ENCODE measurements at places on chromosomes 13 and 19.

DNA sequence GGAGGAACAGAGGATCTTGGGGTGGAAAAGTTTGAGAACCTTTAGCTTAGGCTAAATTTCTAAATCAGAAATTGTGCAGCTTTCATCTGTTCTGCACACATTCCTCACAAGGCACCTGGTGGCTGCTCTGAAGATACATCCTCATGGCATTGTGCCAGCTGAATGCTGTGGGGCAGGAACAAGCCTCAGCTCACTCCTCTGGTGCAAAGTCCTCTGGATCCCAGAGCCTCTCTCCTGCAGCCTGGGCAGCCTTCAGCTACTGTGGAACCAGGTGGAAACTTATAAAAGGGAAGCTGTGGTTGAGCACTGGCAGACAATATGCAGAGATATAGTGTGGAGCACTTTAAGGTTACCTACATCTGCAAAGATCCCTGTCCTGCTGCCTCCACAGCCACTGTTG, 72.3 kb downstream of the KCTD12 start:
- DNase-seq: no peak

DNA sequence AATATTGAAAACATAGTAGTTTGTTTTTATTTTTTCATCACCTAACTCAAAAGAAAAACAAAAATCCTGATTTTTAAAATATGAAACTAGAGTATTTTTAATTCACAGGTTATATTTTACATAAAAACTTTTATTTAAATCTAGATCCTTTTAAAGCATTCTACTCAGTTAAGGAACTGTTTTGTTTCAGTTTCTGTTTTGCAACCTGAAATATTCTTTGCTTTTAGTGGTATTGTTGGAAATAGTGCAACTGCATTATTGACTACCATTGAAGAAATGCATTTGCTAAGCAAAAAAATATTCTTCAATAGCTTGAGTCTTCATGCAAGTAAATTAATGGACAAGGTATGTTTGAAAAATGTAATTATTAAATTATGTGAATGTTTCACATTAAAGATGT, 43.8 kb downstream of the COG6 start:
- no peak for DNase-seq

- no peak for DNase-seq
Observed at GRCh38 chr13:29621051-29621800, 25.7 kb upstream of the SLC7A1 start.

- no peak for DNase-seq
Observed at GRCh38 chr19:42498169-42498757, 30.0 kb downstream of the CEACAM1 start.

- no peak for DNase-seq
Observed at GRCh38 chr13:42422681-42423080, 150.7 kb downstream of the AKAP11 start.

DNA sequence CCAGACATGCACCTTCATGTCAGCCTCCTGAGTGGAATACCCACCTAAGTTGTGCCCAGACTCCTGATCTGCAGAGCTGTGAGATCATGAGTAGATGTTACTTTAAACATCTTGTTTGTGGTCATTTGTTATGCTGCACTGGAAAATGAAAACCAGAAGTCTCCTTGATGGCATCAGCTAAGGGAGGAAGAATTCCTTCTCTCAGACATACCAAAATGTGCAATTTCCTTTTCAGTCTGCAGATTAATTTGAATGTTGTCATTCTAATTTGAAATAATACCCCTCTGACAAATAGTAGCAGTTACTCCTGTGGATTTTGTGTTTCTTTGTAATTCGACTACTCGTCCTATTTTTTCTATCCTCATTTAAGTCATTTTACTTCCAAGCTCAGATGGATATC, 59.3 kb downstream of the ITGBL1 start:
- DNase-seq: no peak

GRCh38 chr13:19179916-19180315, 1.7 kb downstream of the TUBA3C start:
- no peak for DNase-seq

GRCh38 chr13:70580825-70581224, 472.6 kb upstream of the KLHL1 start:
- DNase-seq: no peak

DNA sequence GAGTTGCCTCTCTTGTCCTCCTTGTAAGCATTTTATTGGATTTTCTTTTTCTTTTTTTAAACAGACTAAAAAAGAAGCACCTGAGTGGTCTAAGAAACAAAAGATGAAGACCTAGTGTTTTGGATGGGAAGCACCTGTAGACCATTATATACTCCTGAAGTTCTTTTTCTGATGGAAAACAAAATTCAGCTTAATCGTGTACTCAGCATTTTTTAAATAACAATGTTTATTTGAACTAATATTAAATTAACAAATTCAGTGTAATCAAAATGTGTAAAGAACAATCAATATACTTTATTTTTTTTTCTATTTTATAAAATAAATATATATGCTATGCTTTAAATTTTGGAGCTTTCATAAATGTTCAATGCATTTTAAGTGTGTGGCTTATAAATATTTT, 43.0 kb upstream of the KLF5 start:
- no peak for DNase-seq

DNA sequence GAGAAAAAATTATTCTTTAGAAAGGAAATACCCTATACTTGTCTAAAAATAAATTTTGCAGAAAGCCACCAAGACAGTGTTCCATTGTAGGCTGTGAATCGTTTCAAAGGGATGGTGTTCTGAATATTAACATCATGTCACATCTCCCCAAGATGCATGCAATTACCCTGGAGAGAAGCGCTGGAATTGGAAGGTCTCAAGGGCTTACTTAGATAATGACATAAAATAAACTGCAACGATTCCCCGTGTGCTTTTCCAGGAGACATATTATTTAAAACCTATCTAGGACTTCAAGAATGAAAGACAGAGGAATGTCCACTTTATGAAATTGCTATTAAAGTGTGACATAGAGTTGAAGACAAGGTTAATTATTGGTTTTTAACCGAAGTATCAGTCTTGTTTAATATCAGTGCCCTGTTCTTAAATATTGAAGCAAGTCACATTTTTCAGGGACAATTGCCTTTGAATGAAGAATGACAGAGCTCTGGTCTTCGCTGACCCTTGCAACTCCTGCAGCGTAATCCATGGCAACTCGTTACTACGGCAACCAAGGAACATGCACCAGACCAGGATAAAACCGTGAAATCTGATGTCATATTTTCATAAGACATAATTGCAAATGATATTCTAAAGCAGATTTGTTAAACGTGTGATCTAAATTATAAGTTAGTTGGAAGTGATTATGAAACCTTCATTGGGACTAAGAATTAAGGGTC, 91.7 kb downstream of the EFNB2 start:
- DNase-seq: no peak

DNA sequence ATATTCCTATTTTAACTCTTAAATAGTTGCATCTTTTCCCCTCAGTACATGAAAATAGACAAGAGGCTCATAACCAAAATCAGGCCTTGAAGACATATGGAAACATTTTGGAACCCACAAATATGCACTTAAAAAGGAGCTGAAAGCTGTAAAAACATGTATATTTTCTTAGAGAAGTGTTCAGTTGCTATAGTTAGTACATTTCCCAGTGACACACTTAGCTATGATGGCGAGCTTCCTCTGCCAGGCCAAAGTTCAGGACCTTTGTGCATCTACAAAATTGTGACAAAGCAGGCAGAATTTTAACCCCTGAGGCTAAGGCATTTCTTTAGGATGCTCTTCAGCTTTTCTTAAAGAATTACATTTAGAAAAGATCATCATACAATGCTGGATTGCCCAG, 54.5 kb downstream of the RCBTB2 start:
- no peak for DNase-seq

- DNase-seq: no peak
Observed at GRCh38 chr13:111166882-111167675, 52.0 kb downstream of the ARHGEF7 start.

GRCh38 chr19:44658069-44658733, 13.1 kb upstream of the CEACAM19 start:
- no peak for DNase-seq

DNA sequence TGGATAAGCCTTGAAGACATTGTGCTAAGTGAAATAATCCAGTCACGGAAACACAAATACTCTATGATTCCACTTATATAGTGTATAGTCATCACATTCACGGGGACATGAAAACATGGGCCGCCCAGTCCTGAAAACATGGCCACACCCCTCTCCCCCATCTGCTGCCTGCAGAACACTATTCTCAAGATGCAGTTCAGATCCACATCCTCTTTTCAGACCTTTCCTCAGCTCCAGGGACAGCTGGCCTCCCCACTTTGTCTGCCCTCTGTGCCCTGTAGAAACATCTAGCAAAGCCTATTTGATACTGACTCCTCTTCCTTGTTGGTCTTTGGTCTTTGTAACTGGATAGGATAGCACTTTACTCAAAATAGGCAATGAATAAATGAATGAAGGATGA, 8.3 kb downstream of the RFX2 start:
- no peak for DNase-seq

DNA sequence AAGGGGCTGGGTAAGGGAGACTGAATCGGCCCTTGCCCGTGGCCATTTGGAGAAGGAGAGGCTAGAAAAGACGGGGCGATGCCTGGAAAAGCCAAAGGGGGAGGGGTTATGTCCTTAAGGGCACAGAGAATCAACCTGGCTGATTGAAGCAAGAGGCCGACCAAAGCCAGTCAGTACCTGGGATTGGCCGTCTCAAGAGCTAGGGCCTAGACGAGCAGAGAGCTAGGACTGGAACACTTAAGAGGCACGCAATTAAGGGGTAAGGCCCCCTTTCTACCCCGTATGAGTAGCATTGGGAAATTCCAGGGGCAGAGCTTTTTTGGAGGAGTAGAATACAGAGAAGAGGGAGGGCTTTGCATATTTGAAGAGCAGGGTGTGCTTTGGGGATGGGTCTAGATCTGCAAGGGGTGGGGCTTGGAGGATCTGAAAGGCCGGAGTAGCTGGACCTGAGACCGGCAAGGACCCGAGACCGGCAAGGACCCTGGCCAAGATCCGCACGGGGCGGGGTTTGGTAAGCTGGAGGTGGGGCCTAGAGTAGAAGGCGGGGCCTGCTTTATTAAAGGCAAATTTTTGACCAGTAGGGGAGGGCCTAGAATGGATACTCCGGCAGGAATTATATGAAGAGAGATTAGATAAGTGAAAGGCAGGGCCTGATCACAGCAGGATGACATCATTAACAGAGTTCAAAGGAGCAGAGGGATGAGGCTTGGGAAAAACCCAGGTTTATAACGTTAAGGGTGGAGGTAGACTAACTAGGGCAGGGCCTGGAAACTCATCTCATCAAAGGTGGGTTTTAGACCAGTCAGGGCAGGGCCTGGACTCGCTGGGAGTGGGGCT, 10.7 kb upstream of the CACNG6 start:
- no peak for DNase-seq
